Mucosa of gallbladder (tissue), 1 donor: ENCODE measurements at places on chromosomes 6 and 20. TPM values are rescaled to one million over a fixed set of nuclear protein-coding genes. Genes with fewer than 3 reads are reported as not detected.
A peak's percentile ranks its signal among the peaks of the same experiment; 100 is the strongest.

GRCh38 chr6:143432588-143432987 is 17.9 kb downstream of the ADAT2 start:
- DNase-seq: no peak

- DNase-seq: no peak
Observed at GRCh38 chr6:15530411-15530810, 132.4 kb downstream of the DTNBP1 start.

DNA sequence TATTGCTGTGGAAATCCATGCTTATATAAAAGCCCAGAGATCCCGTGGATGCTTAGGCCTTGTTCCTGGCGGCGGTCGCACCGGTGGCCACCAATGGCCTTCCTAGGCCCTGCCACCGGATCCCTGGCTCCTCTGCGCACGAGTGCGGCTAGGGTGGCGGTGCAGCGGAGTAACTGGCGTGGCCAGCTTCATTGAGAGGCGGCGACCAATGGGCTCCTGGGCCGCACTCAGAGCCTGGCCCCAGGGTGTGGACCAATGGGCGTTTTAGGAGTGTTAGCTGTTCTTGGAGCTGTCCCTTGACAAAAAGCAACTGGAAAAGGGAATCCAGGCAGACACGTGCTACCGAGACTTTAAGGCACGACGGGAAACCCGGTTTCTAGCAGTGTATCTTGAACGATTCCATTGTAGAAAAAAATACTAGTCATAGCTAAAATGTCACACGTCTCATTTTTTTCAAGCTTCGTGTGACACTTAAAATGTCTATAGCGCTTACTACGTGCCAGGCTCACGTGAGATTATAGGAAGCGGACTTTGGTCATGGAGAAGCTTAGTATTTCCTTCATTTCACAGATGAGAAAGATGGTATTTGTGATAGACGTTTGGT is 1.7 kb downstream of the AMD1 start:
- DNase-seq: peak; percentile 91

DNA sequence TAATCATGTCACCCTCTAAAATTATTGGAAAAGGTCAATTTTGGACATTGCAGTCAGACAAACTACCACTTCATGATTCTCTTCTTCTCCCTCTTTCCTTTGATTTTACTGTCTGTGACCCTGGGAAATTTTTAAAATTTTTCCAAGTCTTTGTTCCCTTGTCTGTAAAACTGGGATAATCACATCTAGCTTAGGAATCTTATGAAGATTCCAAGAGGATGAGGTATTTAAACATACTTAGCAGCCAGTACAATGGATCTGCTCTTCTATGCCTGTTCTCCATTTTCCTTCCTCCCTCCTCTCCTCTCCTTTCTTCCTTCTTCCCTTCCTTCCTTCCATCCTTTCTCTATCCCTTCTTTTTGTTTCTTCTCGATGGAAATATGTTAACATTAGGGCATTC is 651.6 kb upstream of the MARCKS start:
- DNase-seq: no peak

GRCh38 chr6:28598757-28599686 is 73.3 kb downstream of the GPX5 start:
- no peak for DNase-seq

DNA sequence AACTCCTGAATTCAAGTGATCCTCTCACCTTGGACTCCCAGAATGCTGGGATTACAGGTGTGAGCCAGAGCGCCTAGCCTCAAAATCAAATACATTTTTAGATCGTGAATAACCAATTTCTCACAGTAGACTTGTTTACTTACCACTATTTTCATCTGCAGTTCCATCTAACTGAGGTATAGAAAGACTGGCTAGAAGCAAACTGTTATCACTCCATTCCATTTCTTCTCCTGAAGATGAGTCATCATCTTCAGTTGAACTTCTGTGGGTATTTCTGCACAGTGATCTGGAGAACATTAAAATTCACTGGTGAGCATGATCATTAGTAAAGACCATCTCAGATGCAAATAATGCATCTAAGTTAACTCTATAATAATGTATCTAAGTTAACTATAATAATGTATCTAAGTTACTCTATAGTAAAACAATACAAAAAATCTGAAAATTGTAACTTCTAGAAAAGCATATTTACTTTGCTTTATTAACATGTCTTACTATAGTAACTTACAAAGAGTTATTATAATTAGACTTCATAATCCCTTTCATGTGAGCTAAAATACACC is 105.4 kb downstream of the REV3L start:
- DNase-seq: no peak

GRCh38 chr20:60888771-60889170 is 363.3 kb upstream of the CDH4 start:
- no peak for DNase-seq

DNA sequence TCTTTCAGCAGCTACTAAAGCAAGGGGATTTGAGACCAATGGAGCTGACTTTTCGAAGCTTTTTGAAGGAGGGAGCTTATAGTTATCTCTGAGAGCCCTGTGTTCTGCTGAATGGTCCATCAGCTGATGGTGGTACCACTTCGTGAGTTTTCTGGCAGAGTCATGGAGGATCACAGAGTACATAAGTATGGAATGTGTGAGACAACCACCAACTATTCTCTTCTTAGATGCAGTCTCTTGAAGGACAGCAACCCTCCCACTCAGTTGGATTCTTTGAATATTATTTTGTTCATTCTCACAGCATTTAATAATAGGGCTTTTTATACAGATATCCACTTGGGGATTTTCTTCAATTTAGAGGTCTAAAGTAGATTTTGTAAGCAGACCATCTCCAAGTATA is 75.3 kb downstream of the ELOVL2 start:
- DNase-seq: no peak

DNA sequence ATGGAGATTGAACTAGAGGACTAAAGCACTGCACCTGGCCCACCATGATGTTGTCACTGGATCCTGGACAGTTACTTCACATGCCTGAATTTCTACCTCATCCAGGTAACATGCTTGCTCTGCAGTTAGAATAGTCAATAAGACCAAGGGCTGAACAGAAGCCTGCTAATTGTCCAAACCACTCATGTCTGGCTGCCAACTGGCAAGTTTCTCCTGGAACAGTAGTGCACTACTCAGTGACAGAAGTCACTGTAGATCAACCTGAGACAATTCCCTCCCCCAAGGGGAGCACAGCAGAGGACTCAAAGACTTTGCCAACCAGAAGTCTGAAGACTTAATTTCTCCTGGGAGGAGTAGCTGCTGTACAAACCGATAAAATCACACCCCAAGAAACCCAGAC is 454.6 kb upstream of the MARCKS start:
- DNase-seq: no peak

- no peak for DNase-seq
Observed at GRCh38 chr20:42113236-42113635, 495.1 kb upstream of the CHD6 start.

DNA sequence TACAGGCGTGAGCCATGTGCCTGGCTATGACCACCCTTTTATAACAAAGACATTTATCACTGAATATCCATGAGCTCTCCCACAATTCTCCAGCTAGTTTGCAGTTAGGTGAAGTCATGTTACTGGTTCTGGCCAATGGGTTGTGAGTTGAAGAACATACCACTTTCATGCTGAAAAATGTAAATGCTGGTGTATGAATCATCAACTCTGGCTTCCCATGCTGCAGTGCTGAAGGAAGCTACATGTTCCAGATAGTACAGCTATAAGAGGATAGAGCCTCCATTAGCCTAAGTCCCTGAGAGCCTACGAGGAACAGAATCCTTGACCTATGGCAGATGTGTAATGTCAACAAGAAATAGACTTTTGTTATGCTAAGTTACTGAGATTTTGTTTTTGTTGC is 180.4 kb downstream of the BTBD9 start:
- DNase-seq: no peak

- DNase-seq: no peak
Observed at GRCh38 chr6:140018588-140018987, 644.1 kb upstream of the CITED2 start.

The PAQR8 gene
- 23.2 TPM for total RNA-seq

The ABHD16A gene
- 103 TPM for total RNA-seq

The DNAJC5 gene
- 53.0 TPM for total RNA-seq

The CYP39A1 gene
- total RNA-seq: 18.5 TPM

The TBC1D22B gene
- total RNA-seq: 15.3 TPM

The MYLK2 gene
- not detected for total RNA-seq

The DSP gene
- total RNA-seq: 79.1 TPM
